Activated T-helper 9 cell treated with anti-CD3 and anti-CD28 coated beads, Interleukin-2, amount 50 U/mL, for 16 hours (primary cell): ENCODE measurements at places on chromosomes 7 and 10.

DNA sequence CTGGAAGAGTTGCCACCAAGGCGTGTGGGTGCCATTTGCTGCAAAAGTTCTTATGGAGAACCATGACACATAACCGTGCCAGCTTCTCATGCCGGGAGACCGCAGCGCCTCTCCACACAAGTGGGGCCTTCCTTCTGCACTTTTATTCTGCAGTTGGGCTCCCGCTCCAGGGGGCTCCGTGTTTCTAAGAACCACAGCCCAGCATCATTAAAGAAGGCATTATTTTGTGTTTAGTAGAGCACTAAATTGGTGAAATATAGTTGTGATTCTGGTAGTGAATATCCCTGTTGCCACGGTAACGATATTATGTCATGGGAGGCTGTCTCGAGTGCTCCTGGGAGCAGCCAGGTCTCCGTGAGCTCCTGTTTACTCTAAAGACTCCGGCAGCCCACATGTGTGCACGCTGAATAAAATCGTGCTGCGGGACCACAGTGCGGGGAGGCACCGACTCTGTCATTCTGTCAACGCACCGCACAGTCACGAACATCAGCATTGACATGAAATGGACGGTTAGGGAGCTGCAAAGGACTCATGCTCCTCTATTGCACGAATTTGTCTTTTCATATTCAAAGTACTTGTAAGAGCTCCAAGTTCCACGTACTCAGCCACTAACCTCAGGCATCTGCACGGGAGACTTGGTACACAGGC, 68.8 kb upstream of the PITRM1 start:
- no peak for DNase-seq

DNA sequence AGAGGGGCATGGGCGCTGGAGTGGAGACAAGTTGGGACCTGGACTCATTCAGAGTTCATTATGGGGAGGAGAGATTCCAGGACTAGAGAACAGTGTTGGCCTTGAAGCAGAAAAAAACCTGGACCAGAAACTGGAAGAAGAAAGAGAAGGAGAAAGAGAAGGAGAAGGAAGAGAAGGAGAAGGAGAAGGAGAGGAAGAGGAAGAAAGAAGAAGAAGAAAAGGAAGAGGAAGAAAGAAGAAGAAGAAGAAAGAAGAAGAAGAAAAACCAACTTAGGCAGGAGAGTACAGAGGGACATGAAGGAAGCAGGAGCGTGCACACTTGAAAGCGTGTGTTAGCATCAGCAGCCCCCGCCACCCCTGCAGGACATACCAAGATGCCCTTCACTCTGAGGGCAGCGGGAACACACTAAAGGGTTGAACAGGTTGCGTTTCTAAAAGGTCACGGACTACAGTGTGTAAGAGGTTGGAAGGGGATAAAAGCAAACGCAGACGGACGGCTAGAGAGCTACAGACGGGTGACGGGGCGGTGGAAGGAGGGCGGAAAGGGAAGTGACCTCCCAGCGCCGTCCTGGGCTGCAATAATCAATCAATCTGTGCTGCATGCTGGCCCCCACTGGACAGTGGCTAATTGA, 95.3 kb downstream of the SEC61G start:
- DNase-seq: no peak

- DNase-seq: no peak
Measured at GRCh38 chr7:44982970-44983369, 4.2 kb upstream of the MYO1G start.

GRCh38 chr10:77821036-77821435, 105.5 kb downstream of the DLG5 start:
- no peak for DNase-seq

DNA sequence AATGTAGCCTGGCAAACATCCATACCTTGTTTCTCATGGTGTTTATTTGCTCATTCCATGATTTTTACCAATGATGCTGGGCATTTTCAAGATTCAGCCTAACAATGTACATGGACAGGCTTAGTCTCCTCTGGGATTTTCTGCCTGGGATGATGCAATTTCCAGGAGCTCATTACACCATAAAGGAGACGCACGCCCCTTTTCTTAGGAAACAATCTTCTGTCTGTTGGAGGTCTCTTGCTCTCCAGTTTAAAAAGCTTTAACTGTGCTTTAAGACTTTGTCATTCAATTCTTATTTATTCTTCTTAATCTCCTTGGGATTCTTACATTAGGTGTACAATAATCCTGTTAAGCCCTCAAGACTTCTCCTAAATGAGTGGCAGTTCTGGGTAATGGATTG, 150.3 kb upstream of the NRP1 start:
- DNase-seq: no peak

DNA sequence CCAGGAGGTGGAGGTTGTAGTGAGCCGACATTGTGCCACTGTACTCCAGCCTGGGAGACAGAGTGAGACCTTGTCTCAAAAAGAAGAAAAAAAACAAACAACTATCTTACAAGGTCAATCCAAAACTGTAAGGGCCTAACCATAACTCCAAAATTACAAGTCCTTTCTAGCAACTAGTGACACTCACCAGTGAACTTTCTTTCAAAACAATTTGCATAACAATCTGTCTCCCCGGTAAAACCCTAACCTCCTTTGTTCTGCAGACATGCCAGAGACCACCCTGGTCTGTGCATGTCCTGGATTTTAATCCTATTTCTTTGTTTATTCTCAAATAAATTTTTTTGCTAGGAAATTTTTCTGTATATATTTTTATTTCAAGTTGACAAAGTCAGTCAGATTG, 68.1 kb downstream of the EXOC6 start:
- DNase-seq: no peak

- no peak for DNase-seq
Measured at GRCh38 chr7:156095908-156096539, 283.8 kb upstream of the SHH start.

- DNase-seq: no peak
Measured at GRCh38 chr10:120599200-120599724, 142.2 kb downstream of the PLPP4 start.

GRCh38 chr10:5188358-5188757, 3.4 kb upstream of the AKR1C8 start:
- no peak for DNase-seq

DNA sequence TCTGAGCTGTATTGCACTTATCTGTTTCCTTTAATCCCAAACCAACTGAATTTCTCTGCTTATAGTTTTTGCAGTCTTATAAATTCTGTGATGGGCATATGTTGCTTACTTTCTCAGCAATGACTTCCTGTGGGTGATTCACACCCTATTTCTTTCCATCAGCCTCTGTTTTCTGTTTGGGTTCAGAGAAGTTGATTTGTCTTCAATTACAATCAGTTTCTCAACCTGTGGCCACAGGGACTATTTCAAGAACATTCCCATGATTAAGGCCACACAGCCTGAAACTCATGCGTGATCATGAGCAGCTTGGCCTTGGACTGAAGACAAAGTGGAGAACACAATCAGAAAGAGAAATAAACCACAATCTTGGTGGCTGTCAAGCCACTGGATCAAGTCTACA, 1174.6 kb upstream of the C7orf33 start:
- DNase-seq: no peak

DNA sequence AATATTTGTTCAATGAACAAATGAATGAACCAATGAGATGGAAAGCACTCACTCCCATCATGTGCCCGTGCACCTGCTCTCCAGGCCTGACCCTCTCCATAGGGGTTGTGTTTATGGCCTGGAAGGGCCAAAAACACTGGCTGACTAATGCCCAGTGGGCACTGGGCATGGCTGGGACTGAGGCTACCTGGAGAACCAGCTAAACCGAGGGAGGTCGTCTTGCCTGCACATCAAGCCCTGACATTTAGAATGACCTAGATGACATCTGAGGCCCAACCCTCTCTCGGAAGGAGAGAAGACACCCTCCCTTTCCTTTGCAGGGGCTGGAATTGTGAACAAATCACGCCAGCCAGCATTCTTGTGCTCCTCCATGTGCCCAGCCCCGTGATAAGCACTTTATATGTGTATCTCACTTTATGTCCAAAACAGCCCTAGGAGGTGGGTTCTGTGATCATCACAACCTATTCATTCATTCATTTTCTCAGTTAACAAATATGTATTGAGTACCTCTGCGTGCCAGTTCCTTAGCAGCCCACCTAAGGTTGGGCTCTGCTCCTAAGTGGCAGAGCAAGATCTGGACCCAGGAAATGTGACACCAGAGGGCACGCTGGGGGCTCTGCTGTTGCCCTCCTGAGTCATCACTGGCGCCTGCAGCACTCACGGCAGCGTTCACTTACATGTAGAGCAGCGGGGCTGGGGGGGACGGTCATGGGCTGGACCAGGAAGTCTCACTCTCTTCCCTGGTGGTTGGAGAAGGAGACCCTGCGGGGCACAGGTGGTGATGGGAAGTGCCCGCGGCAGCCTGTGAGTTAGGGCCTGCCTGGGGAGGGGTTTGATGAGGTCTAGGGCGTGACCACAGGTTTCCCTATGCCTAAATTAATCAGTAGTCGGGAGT, 52.0 kb downstream of the TSPAN15 start:
- no peak for DNase-seq

DNA sequence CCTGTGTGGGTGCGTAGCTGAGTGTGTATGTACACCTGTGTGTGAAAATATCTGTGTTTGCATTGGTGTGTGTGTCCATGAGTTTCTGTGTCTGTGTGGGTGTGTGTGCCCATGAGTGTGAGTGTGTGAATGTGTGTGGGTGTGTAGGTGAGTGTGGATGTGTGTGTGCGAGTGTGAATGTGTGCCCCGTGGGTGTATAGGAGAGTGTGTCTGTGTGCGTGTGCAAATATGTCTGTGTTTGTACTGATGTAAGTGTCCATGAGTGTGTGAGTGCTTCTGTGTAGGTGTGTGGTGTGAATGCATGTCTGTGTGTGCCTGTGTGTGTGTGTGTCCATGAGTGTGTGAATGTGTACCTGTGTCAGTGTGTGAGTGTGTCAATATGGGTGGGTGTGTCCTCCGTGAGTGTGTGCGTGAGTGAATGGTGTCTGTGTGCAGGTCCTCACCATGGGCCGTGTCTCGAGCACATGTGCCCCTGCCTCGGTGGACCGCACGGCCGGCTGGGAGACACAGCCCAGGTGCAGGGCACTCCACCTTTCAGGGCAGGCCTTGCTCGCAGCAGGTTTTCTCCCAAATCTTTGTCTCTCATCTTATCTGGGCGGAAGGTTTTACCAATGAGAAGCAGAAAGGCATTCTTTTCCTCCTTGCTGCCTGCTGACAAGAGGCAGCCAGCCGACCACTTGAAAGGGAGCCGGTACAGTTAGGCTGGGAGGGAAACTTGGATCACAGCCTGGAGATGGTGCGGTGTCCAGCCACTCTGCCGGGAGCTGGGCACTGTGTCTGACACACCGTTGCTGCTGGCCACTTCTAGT, 107.1 kb upstream of the FAM20C start:
- no peak for DNase-seq

DNA sequence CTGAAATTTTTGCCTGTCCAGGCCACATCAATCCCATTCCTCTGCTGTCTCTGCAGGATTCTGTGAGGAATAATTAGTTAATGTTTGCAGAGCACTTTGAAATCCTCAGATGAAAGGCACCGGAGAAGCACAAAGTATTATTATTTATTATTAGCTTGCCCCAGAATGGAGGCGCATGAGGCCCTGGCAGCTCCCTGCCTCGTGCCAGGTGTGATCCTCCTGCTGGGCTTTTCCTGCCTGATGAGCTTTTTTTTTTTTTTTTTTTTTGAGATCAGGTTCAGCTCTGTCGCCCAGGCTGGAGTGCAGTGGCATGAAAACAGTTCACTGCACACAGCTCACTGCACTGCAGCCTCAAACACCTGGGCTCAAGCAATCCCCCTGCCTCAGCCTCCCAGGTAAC, 65.2 kb downstream of the TCF7L2 start:
- DNase-seq: no peak

DNA sequence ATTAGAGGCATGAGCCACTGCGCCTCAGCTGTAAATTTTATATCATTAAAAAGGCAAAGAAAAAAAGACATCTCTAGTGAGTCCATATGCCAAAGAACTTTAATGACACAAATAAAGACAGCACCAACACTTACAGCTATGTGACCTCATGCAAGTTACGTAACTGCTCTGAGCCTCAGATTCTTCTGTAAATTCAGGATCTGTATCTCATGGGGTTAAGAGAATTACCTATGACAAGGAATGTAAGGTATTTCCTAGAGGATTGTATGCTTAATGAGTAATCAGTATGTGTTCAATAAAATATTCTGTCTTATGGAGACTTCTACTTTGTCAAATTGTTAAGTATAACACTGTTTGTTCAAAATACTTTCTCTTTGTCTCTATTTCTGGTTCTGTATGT, 274.0 kb upstream of the GLI3 start:
- DNase-seq: no peak

DNA sequence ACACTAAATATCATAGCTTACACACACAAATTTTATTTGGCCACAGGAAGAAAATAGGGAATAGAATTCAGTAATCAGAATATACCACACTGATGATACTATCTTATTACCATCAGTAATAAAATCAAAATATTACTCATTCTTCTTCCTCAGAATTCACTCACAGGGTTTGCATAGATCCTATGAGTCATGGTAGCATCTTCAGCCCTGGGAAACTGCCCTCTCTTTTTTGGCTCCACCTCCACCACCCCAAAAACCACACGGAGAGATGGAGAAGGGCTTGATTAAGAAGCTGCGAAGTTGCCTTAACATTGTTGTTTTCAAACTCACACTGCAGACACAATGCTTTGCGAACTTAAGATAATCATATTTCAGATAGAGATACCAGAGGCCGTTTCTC, 154.1 kb upstream of the AHR start:
- DNase-seq: peak; percentile 52

DNA sequence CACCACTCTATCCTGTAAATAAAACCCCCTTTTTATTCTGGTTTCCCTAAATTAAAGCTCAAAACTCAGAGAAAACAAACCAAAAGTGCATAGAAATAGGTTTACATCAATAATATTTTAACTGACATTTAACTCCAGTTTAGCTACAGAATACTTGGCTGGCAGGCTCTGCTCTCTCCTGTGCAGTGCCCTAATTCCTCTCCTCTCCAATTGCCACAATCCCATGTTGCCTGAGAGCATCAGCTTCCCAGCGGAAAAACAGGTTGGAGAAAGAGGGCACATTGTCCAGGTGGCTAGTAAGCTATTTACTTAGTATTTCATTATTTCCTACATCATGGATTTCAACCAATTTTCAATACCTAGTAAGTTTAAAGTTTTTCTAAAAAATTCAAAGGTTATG, 8.7 kb downstream of the SEMA3E start:
- no peak for DNase-seq

DNA sequence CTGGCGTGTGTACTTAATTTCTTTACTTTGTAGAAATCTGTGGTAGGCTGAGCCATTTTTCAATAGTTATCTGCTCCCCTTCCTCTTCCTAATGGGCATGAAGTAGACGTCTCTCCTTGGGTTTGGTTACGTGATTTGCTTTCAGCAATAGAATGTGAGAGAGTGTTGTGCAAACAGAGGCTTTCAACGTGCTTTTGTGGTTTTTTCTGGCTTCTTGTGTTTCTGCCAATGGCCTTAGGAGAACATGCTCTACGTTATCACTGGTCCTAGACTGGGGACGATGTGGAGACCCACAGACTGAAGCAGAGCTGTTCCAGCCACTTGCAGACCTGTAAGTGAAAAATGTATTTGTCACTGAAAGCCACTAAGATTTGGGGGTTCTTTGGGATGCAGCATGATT, 107.2 kb upstream of the NPTX2 start:
- no peak for DNase-seq

DNA sequence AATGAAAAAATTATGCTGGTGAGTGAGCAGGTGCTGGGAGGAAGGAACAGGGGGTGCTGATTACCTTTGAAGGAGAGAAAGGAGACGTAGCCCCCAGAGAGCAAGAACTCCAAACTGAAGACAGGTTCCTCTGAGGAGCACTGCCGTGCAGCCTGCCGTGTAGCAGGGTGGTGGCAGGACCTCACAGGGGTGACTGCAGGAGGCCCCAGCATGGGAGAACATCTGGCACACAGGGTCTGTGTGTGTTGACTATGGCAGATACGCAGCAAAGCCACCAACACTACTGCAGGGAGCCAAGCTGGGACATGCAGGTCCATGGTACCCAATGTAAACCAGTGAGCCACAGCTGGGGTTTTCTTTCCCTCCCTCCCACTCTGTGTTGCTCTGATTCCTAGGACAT, 192.1 kb upstream of the PDE1C start:
- DNase-seq: no peak
